ENCODE measurements at places on chromosomes 3 and 15. TPM values are rescaled to one million over a fixed set of nuclear protein-coding genes. Genes with fewer than 3 reads are reported as not detected.

Gene GALNT15
- not detected for total RNA-seq

Gene THUMPD3
- 61.6 TPM for total RNA-seq

Gene GP5
- total RNA-seq: 0.58 TPM

Gene COLQ
- 0.98 TPM for total RNA-seq

Gene SLC24A5
- not detected for total RNA-seq
